Activated naive CD8-positive, alpha-beta T cell treated with anti-CD3 and anti-CD28 coated beads, Interleukin-2, amount 10 ng/mL, durations not matched to agents 7 days and 5 days (primary cell): ENCODE measurements at places on chromosomes 1 and 21. TPM values are rescaled to one million over a fixed set of nuclear protein-coding genes. Genes with fewer than 3 reads are reported as not detected.

The TYW3 gene
- 17.1 TPM for total RNA-seq

DNA sequence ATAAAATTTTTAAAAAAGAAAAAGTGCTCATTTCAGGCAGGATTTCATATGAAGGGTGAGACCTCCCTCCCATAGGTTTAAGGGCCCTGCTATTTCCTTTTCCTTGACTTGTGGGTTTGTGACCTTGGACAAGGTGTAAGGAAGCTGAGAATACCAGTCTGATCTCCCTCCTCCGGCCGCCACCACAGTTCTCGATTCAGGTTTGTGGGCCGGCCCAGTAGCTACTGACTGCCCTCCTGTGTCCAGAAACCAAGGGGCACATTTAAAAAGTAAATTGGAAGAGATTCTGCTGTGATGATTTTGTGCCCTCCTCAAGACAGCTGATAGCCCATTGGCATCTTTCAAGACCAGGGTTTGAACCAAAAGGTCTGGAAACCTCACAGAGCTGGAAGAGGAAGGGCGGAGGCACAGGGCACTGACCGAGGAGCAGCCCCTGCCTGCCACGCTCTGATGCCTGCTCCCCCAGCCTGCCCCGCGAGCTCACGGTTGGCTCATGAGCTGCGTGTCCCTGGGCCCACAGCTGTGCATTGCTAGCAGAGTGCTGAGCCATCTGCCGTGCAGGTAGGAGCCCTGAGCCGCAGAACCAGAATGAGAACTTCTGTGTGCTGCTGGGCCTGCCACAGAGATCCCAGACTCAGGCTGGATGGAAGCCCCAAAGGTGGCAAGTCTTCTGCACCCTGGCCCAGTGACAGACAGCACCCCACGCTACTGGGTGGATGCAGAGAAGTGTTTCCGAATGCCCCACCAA lies 348.7 kb downstream of the NPHP4 start:
- no peak overlapping the region for H3K27ac ChIP-seq
- no peaks in the 10 kb centered on the region for H3K36me3 ChIP-seq
- H3K4me3 ChIP-seq = no peak overlapping the region
- peaks cover 3% of the 10 kb centered on the region for H3K27me3 ChIP-seq
- H3K4me1 ChIP-seq = no peaks in the 10 kb centered on the region

DNA sequence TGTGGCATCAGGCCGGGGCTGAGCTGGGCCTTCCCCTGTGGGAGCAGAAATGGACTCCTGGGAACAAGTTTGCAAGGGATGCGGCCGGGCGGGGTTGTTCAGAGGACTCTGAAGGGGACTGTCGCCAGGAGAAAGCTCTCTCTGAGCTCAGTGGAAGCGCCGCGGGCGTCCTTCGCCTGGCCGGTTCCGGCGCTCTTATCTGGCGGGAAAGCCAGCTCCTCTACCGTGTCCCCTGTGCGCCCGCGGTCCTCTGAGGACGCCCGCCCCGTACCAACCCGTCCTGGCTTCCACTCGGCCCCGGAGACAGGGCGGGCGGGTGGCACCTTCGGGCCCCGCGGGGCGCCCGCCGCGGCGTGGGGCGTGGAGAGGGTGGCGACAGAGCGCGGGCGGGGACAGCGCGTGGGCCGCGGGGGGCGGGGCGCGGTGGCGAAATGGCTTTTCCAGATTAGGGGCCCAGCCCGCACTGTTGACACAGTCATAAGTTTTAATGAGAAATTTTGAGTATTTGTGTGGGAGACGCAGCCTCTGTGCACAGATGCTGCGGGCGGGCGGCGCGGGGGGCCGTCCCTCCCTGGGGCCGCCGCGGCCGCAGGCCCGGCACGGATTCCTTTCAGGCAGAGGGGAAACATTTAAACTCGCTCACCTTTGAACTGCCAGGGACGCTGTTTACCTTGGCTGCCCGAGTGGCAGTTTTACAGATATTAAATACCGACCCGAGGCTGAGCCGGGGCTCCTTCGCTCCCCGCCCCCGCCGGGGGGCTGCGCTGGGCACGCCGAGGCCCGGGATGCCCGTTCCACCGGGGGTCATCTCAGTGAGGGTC lies 70.2 kb downstream of the FOXD2 start:
- peaks cover 3% of the 10 kb centered on the region for H3K4me1 ChIP-seq
- no peak overlapping the region for H3K27ac ChIP-seq
- no peaks in the 10 kb centered on the region for H3K36me3 ChIP-seq
- peak; percentile 39 for DNase-seq
- peak overlapping the region; percentile 58 for H3K4me3 ChIP-seq

DNA sequence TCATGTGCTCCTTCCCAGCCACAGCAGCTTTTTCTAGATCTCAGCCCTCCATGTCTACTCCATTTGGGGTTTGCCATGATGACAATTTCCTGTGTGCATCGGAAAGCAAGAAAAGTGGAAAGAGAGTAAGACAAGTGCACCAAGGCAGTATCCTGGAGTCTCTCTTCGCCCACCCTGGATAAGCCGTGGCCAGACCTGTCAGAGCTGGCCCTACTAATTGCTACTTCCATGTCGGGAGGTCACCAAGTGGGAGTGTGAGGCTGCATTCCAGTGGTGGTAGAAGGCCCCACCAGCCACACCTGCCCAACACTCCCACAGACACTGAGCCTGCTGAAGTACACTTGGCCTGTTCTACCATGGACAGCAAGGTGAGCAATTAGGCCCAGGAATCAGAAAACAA lies 14.0 kb upstream of the LORICRIN start:
- no peaks in the 10 kb centered on the region for H3K36me3 ChIP-seq
- H3K4me1 ChIP-seq = no peaks in the 10 kb centered on the region
- no peak overlapping the region for H3K4me3 ChIP-seq
- no peak overlapping the region for H3K27ac ChIP-seq
- peaks cover 3% of the 10 kb centered on the region for H3K27me3 ChIP-seq

The FMO1 gene
- total RNA-seq = not detected

GRCh38 chr1:211775170-211775569 lies 55.4 kb downstream of the LPGAT1 start:
- peaks cover 20% of the 10 kb centered on the region for H3K36me3 ChIP-seq
- no peak for DNase-seq
- H3K27ac ChIP-seq = no peak overlapping the region
- no peak overlapping the region for H3K4me3 ChIP-seq
- no peaks in the 10 kb centered on the region for H3K27me3 ChIP-seq

- no peak overlapping the region for H3K4me3 ChIP-seq
- no peak overlapping the region for H3K27ac ChIP-seq
- no peaks in the 10 kb centered on the region for H3K27me3 ChIP-seq
- peaks cover 9% of the 10 kb centered on the region for H3K36me3 ChIP-seq
These were observed 58.8 kb downstream of the WARS2 start for GRCh38 chr1:119081700-119082099.
